ENCODE measurements at places on chromosomes 1 and 21.
A peak's percentile ranks its signal among the peaks of the same experiment; 100 is the strongest.

- no peak for DNase-seq
Observed at GRCh38 chr1:32611859-32612188, 38.5 kb downstream of the ZBTB8OS start.

GRCh38 chr1:156689953-156690674 is 12.9 kb upstream of the NES start:
- DNase-seq, result peak; percentile 72

DNA sequence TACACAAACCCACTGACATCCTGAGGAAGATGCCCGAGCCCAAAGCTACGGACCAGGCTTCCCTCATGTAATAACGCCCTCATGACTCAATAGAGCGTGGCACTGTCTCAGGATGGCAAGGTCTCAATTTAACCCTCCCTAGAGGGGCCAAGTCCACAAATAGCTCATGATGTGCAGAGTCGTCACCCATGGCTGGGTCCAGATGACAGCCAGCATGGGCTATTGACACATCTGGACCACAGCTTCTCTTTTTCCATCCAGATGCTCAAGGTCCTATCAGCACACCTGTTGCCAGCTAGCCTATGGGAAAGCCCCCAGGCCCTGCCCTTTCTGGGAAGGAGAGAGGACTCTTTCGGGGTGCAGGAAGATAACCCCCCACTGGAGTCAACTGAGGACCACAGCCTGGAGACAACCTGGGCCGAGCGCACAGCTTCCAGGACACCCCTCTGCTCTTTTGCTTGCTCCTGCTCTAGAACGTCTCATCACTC is 2.8 kb downstream of the LAPTM5 start:
- no peak for DNase-seq

GRCh38 chr1:108595507-108595906 is 35.6 kb downstream of the EEIG2 start:
- DNase-seq, result peak; percentile 14

- no peak for DNase-seq
Observed at GRCh38 chr1:17686258-17686657, 68.9 kb upstream of the ACTL8 start.

DNA sequence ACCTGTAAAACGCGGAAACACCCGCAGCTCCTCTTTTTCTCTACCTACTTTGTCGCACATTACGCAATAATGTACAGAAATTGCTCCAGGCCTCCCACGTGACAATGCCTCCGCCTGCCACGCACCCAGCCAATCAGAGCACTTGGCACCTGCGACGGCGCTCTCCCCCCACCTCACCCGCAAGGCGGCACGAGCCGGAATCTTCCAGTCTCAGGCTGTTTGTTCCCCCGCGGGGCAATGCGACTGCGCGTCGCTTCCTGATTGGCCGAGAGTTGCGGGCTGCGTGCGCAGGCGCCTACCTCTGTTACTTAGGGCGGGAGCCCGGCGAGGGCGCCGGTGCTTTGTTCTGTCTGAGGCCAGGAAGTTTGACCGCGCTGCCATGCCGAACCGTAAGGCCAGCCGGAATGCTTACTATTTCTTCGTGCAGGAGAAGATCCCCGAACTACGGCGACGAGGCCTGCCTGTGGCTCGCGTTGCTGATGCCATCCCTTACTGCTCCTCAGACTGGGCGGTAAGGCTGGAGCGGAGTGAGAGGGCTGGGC is at the start of gene MAEL:
MAEL (plus strand) TSS at position 307 of the 542 bp plus-strand sequence; CDS start at position 380, 73 bp downstream.
- DNase-seq, result no peak

- no peak for DNase-seq
Observed at GRCh38 chr1:55993646-55994318, 585.6 kb downstream of the PLPP3 start.

GRCh38 chr1:62809788-62810187 is 25.9 kb downstream of the ATG4C start:
- no peak for DNase-seq

- no peak for DNase-seq
Observed at GRCh38 chr1:217521317-217521716, 109.6 kb downstream of the GPATCH2 start.

DNA sequence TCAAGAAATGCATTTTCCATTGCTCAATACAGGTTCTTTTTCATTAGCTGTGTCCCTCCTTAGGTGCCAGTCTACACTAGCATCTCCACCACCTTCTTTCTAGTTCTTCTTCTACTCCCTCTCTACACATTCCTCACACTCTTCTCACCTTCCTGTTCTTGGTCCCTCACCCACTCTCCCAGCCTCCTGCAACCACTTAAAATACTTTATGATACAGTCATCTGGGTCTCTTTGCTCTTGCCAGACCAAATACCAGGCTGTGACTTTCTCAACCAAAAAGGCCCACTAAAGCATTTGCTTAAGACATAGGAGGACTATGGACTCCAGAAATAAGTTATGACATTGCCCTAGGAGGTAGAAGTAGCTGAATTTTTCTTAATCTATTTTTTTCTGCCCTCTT is 35.1 kb downstream of the PIGM start:
- no peak for DNase-seq

- no peak for DNase-seq
Observed at GRCh38 chr1:191368891-191369654, 789.2 kb upstream of the RGS18 start.

DNA sequence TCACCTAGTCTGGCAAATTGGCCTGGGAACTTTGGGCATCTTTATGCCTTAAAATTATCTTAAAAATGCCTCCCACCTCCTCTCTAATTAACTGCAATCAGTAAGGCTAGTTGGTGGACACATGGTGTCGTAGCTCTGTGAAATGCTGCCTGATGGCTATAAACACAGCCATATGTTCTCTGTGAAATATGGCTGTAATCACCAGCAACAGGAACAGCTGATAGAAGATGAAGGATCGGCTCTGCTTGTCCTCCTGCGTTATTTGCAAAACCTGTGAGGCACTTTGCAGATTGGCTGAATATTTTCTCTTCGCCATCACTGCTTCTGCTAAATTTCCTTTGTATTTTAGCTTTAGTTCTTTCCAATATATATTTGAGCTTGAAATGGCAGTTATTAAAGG is 419.6 kb downstream of the RWDD3 start:
- peak; percentile 85 for DNase-seq

- no peak for DNase-seq
Observed at GRCh38 chr21:45361033-45361997, 43.6 kb upstream of the COL18A1 start.

- no peak for DNase-seq
Observed at GRCh38 chr1:223726380-223727001, 14.2 kb downstream of the CAPN2 start.

DNA sequence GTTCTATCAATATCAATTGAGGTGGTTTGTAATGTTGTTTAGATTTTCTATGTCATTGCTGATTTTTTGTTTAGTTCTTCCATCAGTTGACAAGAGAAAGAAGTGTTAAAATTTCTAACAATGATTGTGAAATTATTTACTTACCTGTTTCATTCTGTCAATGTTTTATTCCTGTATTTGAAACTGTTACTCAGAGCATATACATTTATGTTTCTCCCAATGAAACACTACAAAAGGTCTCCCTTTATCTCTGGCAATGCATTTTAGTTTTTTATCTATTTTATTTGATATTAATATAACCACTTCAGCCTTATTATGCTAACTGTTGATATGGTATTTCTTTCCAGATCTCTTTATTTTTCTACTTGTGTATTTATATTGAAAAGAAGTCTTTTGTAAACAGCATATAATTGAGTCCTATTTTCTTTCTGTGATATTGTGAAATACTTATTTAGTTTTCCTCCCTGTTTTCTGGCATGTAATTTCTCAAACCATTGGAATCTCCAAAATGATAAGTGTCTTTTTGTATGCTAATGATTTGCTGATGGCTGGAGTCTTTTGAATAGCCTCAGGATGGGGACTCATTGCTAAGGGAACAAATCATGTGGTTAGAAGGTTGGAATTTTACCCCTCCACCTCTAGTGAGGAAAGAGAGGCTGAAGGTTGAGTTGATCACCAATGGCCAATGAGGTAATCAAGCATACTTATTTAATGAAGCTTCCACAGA is 122.0 kb downstream of the ADSS2 start:
- no peak for DNase-seq

DNA sequence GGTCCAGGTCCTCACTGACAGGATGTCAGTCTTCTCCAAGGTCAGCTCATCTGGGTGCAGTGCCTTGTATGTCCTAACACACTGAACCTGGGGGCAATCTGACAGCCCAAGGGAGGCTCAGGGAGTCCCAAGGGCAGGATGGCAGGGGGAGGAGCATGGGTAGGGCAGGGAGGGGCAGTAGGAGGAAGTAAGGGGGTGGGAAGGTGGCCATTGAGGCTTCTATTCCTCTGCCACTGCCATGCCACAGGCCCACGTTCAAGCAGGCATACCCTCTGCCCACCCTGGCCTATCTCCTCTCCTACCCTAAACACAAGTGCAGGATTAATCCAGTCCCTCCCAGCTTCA is 13.3 kb downstream of the ARHGEF19 start:
- DNase-seq, result no peak

DNA sequence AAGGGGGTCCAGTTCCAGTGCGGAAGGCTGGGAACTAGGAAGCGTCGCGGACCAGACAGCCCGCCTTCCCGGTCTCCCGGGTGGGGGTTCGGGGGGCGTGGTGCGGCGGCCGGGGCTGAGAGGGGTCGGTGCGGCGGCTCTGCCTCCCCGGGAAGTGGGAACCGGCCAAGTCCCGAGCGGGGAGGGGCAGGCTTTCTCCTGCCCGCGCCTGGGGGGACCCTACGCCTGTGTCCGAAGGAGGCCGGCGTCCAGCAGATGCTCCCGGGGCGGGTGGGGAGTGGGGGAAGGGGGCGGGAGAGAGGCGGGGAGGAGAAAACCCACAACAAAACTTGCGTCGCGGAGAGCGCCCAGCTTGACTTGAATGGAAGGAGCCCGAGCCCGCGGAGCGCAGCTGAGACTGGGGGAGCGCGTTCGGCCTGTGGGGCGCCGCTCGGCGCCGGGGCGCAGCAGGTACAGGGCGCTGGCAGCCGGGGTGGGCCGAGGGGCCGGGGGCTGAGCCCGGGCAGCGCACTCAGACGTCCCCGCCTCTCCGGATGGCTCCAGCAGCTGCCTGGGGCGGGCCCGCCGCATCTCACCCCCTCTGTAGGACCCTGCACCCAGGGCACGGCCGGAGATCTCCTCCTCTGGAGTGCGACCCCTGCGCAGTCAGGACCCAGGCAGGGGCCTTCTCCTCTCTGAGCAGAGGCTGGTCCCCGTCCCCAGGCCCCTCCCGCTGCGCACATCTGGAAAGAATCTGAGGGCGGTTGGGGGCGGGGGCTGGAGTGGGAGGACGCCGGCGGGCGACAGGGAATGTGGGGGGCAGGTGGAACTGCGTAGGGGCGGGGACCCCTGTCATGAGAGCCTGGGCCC is at the start of gene PODN:
PODN (plus strand) TSS at position 355 of the 849 bp plus-strand sequence. CDS start 7,643 bp downstream, outside the sequence.
- DNase-seq, result peak; percentile 12

DNA sequence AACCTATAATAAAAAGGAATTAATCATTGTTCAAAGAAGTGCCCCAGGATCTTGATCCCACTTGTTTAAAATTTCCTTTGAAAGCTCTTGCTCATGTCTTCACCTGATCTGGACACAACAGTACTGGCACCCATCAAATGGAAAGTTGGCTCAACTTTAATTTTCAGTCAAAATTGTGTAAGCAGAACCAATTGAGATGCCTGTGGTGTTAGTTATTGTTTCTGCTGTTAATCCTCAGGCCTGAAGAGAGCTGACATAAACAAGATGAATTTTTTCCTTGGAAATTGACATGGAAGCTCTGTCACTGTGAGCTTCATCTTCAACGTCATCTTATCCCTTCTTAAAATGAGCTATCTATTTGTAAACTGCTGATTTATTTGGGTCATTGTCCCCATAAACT is 88.3 kb upstream of the TNFSF4 start:
- DNase-seq, result no peak

GRCh38 chr1:115854005-115854404 is 13.1 kb upstream of the NHLH2 start:
- no peak for DNase-seq

DNA sequence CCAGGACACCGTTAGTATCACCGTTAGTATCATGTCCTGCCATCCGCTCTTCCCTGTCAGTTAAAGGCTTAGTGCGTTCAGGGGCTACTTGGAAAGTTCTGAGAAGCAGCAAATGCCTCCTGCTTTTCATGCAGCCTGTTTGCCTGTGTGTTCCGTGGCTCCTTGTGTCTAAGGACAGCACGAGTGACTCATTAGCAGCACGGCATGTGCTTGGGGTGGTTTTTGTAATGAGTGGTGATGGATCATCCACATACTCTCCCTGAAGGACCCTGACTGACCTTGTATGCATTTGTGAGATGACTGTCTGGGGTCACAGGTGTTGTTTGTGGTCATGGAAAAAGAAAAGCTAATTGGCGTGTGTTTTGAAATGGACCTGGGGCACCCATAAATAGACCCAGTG is 221.9 kb downstream of the PBX1 start:
- DNase-seq, result no peak

DNA sequence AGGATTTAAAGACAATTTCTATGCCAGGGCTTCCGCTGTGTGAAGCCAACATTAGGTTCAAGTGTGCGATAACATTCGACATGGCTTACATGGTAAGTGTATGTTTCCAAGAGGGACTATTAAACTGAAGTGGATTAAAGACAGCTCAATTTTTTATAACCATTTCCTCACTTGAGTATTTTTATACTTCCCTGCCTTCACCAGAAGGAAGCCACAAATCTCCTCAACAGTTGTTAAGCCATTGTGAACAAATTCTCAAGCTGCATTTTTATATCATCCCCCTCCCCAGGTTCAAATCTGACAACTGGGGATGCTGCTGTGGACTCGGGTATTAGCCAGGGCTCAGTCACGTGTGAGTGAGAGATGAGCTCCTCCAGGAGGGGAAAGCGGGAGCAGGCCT is 116.3 kb downstream of the RHOU start:
- DNase-seq, result peak; percentile 69

- peak; percentile 50 for DNase-seq
Observed at GRCh38 chr1:221743416-221744208, 1.7 kb upstream of the DUSP10 start.

GRCh38 chr1:8976896-8977450 is 31.3 kb downstream of the CA6 start:
- DNase-seq, result no peak

DNA sequence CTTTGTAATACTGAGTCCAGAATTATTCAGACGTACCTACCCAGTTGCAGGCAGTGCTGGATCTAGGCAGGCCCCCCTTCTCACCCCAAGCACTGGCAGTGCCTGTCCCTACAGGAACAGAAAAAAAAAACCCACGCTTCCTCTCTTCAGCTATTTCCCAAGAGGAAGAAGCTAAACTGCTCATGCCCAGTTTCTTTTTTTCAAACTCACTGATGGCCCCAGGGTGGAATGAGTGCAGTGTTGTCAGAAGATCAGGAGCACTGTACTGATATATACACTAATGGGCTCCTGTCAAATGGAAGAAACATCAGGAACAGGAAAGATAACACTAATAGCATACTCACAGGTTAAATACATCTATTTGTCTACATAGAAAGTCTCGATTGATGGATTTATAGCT is 28.2 kb upstream of the DOCK7 start:
- DNase-seq, result no peak

DNA sequence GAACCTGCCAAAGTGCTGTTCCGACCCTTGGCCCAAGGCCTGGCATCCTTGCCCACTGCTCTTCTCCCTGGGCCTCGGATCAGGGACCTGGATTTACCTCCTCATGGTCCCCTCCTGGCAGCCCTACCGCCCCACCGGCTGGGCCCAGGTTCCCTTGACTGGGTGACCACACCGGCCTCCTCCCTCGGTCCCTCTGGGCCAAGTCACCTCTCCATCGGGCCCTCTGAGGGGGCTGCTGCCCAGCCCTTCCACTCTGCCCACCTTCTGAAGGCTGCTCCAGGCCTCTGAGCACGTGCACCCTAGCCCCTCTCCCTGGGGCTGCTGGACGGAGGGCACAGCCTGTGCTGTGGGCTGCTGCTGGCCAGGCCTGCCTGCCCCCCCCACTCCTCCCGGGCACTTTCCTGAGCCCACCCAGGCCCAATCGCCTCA is 9.3 kb upstream of the MMEL1 start:
- DNase-seq, result no peak

GRCh38 chr1:14571810-14572767 is 26.4 kb upstream of the KAZN start:
- DNase-seq, result peak; percentile 44

All from NCI-H82 (cell line).